ENCODE measurements at places on chromosomes 2 and 18.

DNA sequence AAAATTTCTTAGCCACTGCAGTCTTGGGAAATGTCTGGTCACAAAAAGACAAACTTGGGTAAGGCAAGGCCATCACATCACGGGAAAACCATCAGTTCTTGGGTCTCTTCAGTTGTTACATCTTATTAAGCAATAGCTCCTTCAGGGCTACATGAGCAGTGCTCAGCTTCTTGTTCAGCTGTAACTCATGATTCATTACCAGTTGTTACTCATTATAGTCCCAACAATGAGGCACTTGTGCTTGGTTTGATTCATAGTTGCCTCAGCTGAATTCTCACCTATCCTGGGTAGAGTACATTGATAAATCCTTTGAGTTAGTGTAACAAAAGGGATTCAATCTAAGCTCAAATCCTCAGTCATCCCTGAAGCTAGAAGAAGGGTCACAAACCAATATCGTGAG is 102.4 kb upstream of the DCC start:
- DNase-seq: no peak

- DNase-seq: no peak
Measured at GRCh38 chr2:17106418-17106817, 411.8 kb downstream of the RAD51AP2 start.

DNA sequence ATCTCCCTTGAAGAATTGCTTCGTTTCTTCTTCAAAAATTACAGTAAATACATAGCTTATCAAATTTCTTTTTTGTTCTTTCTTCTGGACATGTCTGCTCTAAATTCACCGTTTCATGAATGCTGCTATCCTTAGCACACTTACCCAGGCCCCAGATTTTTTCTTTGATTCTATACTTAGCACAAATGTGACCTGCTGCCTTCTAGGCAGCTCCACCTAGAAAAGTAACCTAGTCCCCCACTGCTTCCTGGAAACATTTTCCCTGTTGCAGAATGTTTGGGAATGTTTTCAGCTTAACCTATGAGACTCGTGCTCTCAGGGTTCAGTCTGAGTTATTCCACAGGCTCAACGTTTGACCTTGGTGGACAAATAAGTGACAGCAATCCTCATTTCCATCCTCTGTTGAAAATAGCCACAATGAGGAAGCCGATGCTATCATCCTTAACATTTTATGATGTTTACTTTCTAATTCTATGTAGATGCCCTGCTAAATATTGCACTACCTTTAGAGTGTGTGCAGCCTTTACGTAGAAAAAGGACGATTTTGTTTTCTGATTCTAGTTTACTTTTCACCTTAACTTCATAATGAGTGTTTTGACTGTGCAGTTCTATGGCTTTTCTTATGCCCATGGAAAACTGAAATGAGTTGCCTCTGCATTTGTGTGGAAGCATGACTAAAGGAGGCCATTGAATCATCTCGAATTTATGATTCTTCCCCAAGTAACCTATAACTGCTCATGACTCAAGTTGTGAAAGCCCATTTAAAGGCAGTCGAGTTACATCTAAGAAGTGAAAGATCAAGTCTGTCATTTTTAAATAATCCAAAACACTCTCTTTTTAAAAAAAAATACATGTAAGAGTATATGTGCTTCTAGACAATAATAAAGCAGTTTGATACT is 47.7 kb downstream of the TMEM182 start:
- no peak for DNase-seq

GRCh38 chr18:75491361-75491760 is 63.9 kb upstream of the SMIM21 start:
- no peak for DNase-seq

DNA sequence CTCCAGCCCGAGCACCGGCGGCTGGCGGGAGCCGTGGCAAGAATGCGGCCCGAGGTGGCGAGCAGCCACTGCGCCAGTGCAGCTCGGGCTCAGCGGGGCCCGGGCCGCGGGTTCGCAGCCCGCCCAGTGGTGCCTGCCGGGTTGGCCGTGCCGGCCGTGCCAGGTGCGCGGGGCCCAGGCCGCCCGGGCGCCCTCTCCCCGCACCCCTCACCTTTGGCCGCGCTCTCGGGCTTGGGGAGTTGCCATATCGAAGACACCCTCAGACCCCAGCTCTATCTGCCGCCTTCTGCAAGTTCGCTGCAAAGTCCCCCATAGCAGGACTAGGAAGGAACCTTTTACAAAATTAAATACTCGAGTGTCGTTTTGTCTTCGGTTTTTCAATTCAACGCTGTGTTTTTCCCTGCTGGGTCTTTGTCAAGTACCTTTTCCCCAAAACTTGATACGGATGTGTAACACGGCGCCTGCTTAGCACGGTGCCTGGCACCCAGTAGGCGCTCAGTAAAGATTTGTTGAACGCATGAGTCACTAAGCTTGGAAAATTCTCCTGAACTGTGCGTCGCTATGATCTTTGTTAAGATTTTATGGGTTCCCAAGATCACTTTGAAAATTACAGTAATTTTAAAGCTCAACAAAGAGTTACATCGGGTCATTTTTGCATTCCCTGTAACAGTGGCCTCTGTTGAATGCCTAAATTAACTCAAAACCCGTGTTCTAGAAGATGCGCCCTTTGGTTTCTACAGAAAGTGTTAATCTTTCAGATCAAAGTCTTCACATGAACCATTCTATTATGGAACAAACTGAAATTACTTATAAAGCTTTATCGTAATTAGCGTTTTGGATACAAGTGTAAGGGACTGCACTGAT is 750 bp downstream of the STRADB start:
- no peak for DNase-seq

DNA sequence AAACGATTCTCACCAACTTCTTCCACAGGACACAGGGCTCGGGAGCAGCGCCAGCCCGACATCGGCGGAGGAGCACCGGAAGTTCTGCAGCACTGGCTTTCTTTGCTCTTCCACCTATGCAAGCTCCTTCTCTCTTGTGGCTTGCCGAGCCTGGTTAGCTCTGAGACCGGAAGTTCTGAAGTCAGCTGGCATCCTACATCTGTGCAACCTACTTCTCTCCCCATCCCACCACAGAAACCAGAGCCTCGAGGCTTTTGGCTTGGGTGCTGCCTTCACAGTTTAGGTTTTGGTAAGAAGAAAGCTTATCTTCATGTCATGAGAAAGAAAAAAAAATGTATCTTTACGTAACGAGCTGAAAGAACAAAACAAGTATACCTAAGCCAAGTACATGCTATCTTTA is 111.7 kb downstream of the ANKRD44 start:
- no peak for DNase-seq

DNA sequence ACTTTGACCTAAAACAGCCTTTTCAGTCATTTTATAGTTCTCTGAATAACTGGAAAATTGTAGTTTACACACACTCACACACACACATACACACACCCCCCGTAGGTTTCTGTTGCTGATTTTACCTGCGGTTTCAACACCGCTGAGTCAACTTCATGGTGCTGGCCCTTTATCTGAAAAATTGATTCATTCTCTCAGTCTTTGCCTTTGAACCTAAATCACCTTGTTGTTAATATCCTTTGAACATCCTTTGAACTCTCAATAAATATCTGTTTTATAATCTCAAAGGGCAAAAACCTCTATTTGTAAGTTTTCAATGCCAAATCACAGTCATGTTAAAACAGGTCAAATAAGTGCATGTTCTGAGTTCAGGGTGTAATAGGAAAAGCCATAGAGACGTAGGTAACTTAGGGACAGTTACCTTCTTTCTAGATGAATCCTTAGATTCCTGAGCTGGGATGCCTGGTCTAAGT is 109.0 kb upstream of the BZW1 start:
- DNase-seq: no peak

DNA sequence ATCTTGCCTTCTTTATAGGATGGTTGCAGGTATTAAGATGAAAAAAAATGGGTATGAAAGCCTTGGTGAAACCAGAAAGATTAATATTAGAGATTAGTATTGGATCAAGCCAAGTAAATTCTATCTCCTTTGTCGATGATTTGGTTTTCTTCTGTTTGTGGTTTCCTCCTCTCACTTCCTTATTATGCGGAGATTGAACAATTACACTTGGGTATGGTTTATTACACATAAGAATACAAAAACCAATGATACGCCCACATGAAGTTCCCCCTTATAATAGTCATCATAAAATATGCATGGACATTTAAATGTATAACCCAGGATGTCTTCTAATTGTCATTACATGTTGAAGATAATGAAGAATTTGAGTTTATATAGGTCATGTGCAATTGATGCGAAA is 4.9 kb downstream of the LTBP1 start:
- no peak for DNase-seq

GRCh38 chr18:49639643-49640391 is 78.0 kb downstream of the LIPG start:
- no peak for DNase-seq

GRCh38 chr18:78247615-78248289 is 731.9 kb upstream of the SALL3 start:
- no peak for DNase-seq

GRCh38 chr18:5425721-5426120 is 118.1 kb downstream of the EPB41L3 start:
- no peak for DNase-seq

DNA sequence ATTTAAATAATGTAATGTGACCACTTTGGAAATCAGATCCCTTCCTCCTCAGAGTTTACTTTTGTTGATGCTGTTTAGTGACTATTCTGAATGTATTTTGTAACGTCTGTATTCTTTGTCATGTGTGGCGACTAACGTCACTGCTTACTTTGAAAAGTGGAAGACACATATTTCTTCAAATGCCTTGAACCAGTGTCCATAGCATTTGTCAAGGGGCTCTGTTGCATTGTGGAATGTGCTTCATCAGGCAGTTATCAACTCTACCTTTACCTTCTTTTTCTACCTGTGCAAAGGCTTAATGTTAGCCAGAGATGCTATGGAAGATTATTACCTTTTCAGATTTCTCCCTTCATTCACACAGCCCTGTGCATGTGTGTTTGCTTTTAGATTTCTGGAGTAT is 162.4 kb downstream of the ZNF407 start:
- DNase-seq: no peak

DNA sequence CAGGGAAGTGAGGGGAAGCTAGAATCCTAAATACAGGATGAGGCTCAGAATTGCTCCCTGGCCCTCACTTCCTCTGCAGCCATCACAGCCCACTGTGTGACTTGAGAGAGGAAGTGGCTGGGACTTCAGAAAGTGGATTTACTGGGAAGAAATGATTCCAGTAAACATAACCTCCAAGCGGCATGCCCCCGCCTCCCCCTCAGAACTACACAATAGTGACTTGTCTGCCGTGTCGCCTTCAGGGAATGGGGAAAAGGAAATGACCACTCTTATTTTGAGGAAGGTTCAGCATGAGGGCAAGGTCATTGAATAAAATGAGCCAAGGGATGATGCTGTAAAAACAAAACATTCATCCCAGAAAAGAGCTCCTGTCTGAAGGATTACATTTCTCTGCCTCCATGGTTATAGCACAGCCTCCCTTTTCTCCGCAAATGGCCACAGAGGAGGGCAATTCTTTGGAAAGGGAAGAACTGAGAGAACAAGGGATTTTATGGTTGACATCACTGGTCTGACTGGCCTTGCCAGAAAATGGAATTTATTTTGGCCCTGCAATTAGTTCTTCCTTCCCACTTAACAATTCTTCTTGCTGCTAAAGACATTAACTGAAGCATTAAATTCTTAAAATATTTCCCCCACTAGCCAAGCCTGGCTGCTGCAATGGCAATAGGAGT is 78.9 kb upstream of the DAPL1 start:
- DNase-seq: peak; percentile 45

GRCh38 chr2:174859563-174860169 is 95.4 kb upstream of the CHRNA1 start:
- DNase-seq: no peak

DNA sequence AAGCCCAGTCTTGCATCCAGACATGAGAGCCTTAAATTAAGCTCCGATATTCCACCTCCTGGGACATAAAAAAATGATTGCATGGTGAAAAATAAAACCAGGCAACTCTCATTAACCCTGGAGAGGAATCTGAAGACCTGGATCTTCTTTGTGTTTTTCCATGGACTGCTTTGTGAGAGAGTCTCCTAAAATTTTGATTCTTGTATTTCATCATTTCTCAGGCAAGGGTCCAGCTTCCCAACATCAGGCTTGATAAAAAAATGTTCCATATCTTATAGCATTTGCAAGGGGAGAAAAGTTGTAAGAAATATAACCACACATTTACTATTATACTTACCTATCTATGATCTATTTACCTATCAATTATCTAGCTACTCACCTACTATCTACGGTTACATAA is 327.5 kb upstream of the SPHKAP start:
- DNase-seq: no peak

DNA sequence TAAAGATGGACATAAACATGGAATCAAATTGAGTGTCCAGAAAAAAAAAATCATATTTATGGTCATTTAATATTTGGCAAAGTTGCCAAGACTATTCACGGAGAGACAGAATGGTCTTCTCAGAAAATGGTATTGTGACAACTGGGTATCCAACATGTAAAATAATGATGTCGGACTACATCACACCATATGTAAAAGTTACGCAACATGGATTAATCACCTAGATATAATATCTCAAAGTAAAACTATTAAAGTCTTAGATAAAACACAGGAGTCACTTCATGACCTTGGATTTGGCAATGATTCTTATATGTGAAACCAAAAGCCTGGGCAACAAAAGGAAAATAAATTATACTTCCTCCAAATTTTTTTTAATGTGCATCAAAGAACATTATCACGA is 1591.7 kb upstream of the DDX18 start:
- DNase-seq: no peak

DNA sequence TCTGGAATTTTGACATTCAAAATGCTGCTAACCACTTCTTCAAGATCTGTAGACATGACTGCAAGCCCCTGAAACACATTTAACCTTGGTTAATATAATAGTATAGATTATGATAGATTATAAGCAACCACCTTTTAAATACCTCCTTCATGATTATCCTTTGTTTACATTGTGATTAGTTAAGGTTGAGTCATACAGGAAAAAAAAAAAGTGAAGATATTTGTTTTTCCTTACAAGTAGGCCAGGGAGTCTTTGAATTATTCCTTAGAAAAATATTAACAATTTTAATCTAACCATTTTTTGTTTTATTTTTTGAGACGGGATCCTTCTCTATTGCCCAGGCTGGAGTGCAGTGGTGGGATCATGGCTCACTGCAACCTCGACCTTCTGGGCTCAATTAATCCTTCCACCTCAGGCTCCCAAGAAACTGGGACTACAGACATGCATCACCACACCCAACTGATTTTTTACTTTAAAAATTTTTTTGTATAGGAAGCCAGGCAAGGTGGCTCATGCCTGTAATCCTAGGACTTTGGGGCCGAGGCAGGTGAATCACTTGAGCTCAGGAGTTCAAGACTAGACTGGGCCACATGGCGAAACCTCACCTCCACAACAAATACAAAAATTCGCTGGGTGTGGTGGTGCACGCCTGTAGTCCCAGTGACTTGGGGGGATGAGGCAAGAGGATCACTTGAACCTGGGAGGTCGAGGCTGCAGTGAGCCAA is 99.4 kb downstream of the SLC39A10 start:
- DNase-seq: no peak
